ENCODE measurements at places on chromosomes 4 and X. TPM values are rescaled to one million over a fixed set of nuclear protein-coding genes. Genes with fewer than 3 reads are reported as not detected.

Gene PRDM8
- 5.7 TPM for total RNA-seq

Gene TRPC5OS
- not detected for total RNA-seq

DNA sequence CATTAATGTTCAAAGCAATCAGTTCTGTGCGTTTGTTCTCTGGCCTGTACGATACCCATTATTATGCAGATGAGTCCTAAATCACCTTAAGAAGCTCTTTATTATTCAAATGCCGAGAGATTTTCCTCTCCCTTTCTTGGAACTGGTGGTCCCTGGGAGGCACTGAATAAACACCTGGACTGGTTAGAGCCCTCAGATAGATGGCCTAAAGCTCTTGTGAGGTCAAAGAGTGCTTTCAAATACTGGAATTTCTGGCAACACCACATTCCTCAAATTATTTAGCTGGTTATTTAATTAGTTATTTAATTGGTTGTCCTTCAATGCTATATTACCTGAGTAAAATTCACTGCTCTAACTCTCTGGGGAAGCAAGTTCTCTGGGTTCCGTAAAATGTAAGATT, 3.0 kb downstream of the ARHGEF38 start:
- DNase-seq: no peak

DNA sequence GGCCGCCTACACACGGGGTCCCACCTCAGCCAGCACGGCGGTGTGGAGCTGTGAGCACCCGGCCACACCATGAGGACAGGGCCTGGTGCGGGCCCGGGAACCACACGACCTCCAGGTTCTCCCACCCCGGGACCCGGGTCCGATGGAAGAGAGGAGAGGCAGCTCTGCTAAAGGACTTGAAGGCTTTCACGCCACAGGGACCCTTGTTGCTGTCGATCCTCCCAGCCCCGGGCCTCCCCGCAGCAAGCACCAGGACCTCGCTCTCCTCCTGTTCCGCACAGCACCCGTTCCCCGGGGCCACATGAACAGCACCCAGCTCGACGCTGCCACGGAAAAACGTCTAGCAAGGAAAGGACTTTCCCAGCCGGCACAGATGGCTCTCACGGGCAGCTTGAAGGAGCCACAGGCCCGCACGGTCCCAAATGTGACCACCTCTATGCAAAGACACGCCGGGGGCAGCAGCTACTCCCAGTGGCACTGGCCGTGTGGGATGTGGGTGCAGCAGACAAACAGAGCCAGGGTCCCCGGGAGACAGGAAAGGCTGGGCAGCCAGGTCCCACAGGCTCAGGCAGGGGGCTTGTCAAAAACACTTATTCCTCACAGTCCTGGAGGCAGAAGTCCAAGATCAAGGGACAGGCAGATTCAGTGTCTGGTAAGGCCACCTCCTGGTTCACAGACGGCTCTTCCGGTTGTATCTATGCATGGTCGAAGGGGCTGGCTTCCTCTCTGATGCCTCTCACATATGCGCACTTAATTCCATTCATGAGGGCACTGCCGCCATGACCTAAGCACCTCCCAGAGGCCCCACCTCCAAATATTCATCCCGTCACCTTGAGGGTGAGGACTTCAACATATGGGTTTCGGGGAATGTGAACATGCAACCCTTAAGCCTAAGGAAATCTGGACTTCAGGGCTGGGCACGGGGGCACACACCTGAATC, 24.7 kb downstream of the FAM53A start:
- DNase-seq: no peak

DNA sequence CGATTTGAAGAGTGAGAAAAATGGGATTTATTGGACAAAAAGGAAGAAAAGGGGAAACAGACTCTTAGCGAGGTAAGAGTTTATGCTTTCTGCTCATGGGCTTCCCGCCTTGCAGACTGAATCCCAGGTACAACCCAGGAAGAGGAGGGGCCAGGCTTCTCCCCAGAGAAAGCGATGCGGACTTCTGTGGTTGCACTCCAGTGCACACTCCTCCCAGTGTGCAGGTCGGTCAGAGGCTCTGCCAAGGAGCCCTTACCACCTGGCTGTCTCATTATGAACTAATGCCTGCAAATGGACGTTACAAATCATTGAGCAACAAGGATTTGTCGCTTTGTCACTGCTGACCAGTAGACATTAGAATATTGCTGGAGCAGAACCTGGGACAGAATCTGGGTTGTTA, 39.9 kb upstream of the GLRA2 start:
- DNase-seq: no peak

All from IMR-90 (cell line).